AG10803 (cell line): ENCODE measurements at places on chromosomes 11 and 22.

DNA sequence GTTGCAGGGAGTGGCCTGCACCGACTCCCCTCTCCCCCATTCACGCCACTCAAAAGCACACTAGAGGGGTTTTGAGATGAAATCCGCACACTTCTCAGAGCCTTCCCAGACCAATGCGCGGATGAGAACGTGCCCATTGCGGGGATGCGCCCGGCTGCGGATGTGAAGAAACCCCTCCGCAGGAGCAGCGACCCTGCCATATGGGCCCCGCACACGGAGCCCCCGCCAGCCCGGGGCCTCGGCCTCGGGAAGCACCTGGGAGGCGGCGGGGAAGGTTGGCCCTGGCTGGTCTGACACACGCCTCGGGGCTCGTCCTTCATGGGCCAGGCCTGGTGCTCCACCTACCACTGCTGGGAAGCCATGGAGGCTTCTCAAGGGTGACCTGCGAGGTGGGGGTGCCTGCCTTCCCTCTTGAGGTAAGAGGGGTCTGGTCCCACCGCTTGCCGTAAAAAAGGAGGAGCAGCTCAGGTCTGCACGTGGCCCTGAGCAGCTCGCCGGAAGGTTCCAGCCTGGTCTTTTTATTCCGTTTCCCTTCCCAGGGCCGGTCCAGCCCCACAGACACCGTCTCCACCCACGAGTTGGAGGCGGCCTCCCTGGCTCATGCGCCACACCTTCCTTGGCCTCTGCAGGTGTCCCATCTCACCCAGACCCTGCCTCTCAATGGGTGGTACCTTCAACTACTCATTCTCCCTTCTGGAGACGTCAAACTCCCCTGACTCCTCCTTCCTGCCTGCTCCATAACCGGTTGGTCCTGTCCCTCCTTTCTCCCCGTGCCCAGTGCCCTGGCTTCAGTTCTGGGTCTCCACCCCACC is 39.4 kb downstream of the TRMU start:
- no peak for DNase-seq

DNA sequence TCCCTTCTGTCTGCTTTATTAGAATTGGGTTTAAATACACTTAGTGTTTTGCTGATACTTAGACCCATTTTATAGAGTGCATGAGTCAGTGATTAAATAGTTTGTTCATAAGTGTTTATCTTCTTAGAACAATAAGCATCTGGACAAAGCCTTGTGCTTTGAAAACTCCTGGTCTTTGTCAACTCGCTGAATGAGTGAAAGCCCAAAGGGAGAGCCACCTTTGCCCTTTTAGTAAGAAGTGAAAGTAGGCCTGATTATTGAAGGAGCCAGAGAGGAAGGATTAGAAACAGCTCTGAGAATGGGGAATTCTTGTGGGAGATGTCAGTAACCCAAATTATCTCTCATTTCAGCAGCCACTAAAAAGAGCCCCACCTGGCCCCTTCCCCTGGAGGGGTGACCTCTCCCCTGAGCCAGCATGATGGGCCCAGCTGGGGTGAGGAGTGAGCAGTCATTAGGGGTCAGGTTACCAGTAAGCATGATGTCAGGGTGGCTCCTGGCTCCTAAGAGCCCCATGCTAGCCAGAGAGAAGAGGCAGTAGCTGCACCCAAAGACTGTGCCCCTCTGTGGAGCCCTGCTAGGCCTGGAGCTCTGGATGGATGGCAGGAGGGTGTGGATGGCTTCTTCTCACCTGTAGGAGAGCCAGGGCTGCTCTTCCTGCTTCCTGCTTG is 125.1 kb upstream of the E2F8 start:
- DNase-seq: no peak

DNA sequence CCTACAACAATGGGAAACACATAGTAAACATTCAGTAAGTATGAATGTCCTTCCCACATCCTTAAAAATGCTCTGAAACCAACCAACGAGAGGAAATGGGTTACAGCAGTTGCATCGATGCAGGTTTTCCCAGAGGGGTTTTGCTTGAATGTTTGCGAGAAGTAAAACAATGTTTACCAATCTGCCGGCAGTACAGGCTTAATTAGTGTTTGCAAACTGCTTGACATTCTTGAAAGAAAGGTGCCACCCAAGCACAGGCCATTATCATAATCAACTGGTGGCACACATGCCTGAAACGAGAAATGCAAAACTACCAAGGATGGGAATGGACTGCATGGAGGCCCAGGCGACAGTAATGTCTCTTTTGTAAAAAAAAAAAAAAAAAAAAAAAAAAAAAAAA is 27.1 kb upstream of the OPCML start:
- DNase-seq: no peak

DNA sequence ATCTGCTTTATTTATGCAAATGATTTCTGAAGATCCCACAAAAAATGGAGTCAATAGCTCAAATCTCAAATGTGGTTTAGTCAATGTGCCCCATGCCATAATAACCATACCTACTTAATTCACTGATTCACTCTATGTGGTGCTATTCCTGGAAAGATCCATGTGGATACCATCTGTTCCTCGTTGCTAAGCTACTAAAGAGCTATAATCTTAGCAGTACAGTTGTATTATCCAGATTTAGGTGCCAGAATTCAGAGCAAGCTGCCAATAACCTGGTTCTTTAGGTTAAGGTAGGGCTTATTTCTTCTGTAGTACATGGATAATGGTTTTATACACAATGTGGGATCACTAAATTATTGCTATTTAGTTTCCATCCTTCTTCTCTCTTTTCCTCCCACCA is 974.7 kb upstream of the CCDC90B start:
- no peak for DNase-seq

DNA sequence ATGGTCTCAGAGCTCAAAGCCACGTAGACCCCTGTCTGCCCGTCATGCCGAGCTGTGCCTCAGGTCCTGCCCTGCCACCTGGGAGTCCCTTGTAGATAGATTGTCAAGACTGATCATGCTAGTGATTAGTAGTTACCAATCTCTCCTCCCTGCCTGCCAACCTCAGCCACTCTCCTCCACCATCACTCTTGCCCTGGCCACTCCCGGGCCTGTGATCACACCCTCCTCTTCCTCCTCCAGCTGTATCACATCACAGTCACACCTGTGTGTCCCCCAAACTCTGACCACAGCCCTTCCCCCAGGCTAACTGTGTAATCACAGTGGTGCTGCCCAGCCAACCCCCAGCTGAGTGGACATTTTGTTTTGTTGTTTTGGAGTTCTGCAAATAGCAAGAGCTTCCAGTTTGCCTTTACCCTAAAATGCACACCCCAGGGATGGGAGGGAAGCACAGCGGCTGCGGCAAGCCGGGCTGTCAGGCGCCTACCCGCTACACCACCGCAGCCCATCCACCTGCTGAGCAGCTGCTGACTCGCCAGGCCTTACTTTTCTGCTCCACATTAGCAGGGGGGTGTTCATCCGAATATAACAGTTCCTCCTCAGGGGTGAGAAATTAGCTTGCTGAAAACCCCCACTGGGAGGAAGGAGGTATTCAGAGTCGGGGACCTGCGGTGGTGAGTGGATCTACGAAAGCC is 45.8 kb downstream of the LRFN4 start:
- no peak for DNase-seq

GRCh38 chr11:70578371-70578770 is 180.0 kb downstream of the CTTN start:
- no peak for DNase-seq

DNA sequence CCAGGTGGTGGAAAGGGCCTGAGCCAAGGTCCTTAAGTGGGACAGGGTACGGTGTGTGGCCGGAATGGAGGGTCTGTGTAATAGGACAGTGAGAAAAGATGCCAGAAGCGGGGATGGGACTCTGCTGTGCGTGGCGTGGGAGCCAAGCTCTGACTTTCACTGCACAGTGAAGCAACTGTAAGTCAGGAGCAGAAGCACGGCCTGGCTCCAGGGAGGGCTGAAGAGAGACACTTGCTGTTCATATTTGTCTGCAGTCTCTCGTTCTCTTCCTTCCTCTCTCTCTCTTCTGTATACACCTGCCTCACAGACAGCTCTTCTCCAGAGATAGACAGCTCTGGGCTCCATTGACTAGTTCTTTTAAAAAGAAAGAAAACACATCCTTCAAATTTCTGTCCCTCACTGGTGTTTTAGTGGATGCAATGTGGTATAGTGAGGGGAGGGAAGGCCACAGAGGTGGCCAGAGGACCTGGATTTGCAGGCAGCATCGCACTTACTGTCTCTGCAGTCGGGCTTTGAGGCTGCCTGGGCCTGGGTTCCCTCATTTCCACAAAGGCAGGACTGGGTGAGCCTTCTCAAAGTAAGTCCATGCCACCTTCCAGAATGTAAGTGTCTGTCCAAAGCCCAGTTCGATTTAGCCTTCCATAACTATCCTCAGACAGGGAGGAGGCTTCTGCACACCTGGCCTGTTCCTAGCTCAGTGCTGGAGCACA is 2.1 kb downstream of the IL17RA start:
- no peak for DNase-seq

- DNase-seq: no peak
Observed at GRCh38 chr11:5276697-5277096, 7.0 kb upstream of the HBE1 start.

- no peak for DNase-seq
Observed at GRCh38 chr11:116692318-116693101, 80.3 kb downstream of the BUD13 start.

- DNase-seq: no peak
Observed at GRCh38 chr11:60710482-60710881, 11.1 kb downstream of the MS4A8 start.

- no peak for DNase-seq
Observed at GRCh38 chr11:125079878-125080530, 16.9 kb downstream of the SLC37A2 start.

DNA sequence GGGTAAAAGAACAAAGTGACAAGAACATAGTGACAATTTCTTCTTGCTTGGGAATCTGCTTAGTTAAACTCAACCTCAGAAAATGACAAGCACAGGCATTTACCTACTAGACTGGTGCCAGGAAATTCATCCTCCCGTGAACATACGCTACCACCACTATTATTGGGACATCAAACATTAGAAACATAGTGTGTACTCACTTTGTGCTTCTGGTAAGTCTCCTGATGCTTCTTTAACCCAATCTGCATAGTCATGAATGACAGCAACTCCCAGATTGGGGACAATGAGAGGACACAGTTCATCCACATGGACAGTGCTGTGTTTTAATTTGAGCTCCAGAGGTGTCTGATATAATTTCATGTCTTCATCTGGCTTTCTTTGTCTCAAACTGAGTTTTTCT is 29.2 kb upstream of the CHRNA10 start:
- no peak for DNase-seq

- DNase-seq: no peak
Observed at GRCh38 chr11:32843544-32843943, 13.8 kb downstream of the PRRG4 start.

DNA sequence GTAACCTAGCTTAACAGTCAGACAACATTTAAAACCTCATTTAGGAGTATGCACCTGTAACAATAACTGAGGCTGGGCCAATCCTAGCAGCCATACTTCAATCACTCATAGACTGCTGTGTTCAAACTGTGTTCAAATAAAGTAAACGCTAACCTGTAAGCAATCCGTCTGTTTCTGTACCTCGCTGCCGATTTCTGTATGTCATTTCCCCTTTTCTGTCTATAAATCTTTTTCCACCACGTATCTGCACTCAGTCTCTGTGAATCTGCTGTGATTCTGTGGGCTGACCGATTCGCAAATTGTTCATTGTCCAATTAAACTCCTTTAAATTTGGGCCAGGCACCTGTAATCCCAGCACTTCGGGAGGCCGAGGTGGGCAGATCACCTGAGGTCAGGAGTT is 12.3 kb downstream of the APOBEC3H start:
- no peak for DNase-seq

DNA sequence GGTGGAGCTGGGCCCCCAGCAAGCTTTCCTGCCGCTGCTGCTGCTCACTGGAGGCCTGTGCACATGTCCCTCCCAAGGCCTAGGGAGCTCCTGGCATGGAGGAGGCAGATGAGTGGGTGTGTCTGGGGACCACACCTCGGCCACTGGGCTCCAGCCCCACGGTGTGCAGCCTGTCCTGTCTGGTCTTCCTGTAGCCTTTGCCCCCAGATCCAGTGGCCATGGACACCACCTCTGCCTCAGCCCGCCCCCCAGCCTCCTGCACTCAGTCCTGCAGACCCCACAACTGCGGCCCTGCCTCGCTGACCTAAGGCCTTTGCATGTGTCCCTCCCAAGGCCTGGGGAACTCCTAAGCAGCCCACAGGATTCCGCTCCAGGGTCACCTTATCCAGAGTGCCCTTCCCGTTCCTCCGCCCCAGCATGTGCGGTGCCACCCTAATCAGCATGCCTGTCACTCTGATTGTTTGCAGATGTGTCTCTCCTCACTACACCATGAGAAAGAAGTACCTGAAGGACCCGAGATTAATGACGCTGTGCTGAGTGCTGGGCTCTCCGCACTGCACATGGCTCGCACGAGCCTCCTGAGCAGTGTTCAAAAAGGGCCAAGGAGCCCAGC is 8.6 kb downstream of the GAL start:
- DNase-seq: no peak

GRCh38 chr11:1825039-1825740 is 9.6 kb upstream of the SYT8 start:
- DNase-seq: no peak

DNA sequence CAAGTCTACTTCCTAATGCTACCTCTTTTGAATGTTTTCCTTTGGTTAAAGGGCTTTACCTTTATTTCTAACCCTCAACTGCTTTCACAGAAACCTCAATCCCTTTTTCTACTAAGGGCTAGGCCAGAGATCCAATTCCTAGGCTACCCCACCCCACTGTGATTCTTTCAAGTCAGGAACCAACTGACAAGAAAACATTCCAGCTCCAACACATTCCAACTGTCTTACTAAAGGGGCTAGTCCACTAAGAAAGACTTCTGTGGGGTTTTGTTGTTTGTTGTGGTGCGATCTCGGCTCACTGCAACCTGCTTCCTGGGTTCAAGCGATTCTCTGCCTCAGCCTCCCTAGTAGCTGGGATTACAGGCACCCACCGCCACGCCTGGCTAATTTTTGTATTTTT is 151.3 kb downstream of the APOL5 start:
- peak; percentile 22 for DNase-seq

GRCh38 chr11:85595285-85595884 is 31.8 kb downstream of the DLG2 start:
- peak; percentile 61 for DNase-seq

DNA sequence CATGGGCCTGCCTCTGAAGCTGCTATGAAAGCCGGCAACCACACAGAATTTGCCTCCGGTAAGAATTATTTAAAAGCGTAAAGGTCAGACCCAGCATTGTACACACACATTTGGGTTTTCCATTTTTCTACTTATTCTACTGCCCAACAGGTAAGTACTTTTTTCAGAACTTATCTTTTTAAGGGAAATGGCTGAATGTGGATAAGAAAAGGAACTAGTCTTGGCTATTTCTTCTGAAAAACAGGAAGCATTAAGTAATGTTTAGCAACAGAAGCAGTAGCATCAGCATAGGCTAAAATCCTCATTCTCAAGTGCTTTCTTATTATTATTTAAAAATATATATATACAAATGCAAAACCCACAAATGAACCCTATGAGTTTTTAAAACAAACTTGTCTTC is 103.1 kb downstream of the MPPED2 start:
- no peak for DNase-seq
